ENCODE measurements at places on chromosomes 7 and 10. TPM values are rescaled to one million over a fixed set of nuclear protein-coding genes. Genes with fewer than 3 reads are reported as not detected.

Gene SLC18A3
- total RNA-seq = not detected

Gene CFAP43
- not detected for total RNA-seq

Gene RTKN2
- 2.3 TPM for total RNA-seq

Gene INSYN2A
- not detected for total RNA-seq

Gene DNAJC12
- total RNA-seq = not detected

Gene VAX1
- total RNA-seq = not detected

Gene LRGUK
- total RNA-seq = 0.43 TPM

- H3K4me3 ChIP-seq = no peak overlapping the region
- H3K27me3 ChIP-seq = no peaks in the 10 kb centered on the region
- H3K36me3 ChIP-seq = no peaks in the 10 kb centered on the region
- no peak overlapping the region for H3K27ac ChIP-seq
Measured at GRCh38 chr7:108235451-108236061, 105.4 kb upstream of the LAMB4 start.

GRCh38 chr10:60042262-60042661, 135.9 kb upstream of the CCDC6 start:
- DNase-seq = no peak
- H3K27me3 ChIP-seq = no peaks in the 10 kb centered on the region

- no peak overlapping the region for H3K4me3 ChIP-seq
- H3K27me3 ChIP-seq = no peaks in the 10 kb centered on the region
- DNase-seq = no peak
- no peaks in the 10 kb centered on the region for H3K4me1 ChIP-seq
- H3K36me3 ChIP-seq = no peaks in the 10 kb centered on the region
Measured at GRCh38 chr10:118792526-118792925, 37.8 kb upstream of the CACUL1 start.

DNA sequence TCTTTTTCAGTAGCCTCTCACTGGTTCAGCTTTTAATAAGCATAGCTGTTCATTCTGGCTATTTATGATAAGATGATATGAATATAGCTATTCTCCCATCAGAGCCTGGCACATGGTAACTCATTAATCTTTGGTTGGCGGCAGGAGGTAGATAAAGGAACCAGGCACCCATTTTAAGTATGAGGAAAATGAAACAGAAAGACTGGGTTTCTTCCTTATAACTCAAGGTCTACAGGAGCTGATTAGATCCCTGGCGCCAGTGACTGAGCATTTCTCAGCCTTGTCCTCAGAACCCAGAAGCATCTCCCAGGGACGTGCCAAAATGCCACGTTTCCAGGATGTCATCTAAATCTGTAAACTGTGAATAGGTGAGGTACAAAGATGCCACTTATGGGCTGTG, 141.9 kb downstream of the TCF7L2 start:
- H3K4me1 ChIP-seq = peaks cover 12% of the 10 kb centered on the region
- no peak overlapping the region for H3K27ac ChIP-seq
- H3K4me3 ChIP-seq = no peak overlapping the region
- H3K36me3 ChIP-seq = no peaks in the 10 kb centered on the region

DNA sequence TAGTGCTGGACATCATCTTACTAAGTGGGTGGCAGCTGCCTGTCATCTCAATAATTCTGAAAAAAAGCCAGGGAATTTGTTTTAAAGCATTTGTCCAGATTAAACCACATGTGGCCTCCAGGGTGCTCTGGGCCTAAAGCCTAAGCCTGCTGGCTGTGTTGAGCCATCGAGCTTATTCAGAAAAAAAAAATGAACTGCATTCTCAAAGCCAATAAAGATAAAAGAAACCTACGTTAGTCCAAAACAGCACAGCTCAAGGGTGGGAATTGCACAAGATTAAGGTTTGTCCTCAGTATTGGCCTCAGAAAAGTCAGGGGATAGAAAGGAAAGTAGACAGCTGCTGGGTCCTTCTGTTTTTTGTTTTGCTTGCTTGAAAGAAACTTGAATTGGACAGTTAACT, 22.6 kb upstream of the PRTFDC1 start:
- DNase-seq = no peak
- H3K27ac ChIP-seq = no peak overlapping the region
- no peak overlapping the region for H3K4me3 ChIP-seq
- no peaks in the 10 kb centered on the region for H3K4me1 ChIP-seq

DNA sequence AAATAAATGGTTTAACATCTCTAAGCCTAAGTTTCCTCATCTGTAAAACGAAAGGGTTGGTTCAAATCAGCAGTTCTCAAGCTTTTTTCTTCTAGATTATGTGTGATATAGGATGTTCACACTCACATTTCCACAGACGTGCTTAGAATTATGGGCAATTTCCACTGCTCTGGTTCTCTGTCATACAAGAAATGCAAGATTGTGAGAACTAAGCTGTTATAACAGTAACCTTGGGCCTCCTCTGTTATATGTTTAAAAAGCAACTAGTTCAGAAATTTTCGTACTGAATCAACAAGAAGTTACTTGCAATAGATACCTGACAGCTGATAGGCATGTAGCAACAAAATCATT, 33.7 kb downstream of the ADD3 start:
- H3K4me3 ChIP-seq = no peak overlapping the region
- H3K27ac ChIP-seq = no peak overlapping the region
- no peaks in the 10 kb centered on the region for H3K27me3 ChIP-seq
- no peak for DNase-seq
- peaks cover 9% of the 10 kb centered on the region for H3K4me1 ChIP-seq

- H3K27ac ChIP-seq = no peak overlapping the region
- H3K4me3 ChIP-seq = no peak overlapping the region
- H3K36me3 ChIP-seq = no peaks in the 10 kb centered on the region
- no peaks in the 10 kb centered on the region for H3K4me1 ChIP-seq
- no peak for DNase-seq
- no peaks in the 10 kb centered on the region for H3K27me3 ChIP-seq
Measured at GRCh38 chr7:148584154-148584827, 6.3 kb upstream of the C7orf33 start.

DNA sequence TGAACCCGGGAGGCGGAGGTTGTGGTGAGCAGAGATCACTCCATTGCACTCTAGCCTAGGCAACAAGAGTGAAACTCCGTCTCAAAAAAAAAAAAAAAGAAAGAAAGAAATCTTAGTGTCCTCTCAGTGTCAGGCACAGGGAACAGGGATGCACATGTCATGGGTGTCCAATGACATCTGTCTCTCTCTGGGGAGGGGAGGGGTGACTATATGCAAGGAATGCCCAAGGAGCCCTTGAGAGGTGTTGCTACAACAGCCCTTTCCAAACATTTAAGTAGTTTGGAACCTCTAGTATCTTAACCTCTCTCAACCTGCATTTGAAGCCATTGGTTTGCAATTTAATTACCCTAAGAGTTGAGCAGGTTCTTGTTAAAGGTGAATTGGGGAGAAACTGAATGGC, 28.9 kb downstream of the PDLIM1 start:
- H3K4me3 ChIP-seq = no peak overlapping the region
- H3K4me1 ChIP-seq = no peaks in the 10 kb centered on the region
- H3K27me3 ChIP-seq = no peaks in the 10 kb centered on the region
- no peak overlapping the region for H3K27ac ChIP-seq

DNA sequence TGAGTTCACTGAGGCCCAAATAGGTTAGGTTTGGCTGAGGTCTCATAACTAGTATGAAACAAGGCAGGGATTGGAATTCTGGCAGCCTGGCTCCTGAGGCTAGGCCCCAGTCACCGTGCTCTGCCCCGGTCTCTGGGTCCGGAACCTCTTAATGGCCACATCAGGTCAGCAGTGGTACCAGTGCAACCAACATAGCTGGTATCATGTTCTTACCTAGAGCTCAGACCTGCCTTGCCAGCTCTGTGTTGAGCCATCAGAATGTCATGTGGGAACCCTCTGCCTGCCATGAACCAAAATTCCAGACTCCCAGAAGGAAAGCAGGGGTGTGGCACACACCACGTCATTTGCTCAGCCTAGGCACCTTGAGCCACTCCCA, 56.5 kb downstream of the ZNF467 start:
- no peaks in the 10 kb centered on the region for H3K27me3 ChIP-seq
- no peak overlapping the region for H3K27ac ChIP-seq
- peaks cover 13% of the 10 kb centered on the region for H3K4me1 ChIP-seq
- H3K36me3 ChIP-seq = no peaks in the 10 kb centered on the region
- no peak overlapping the region for H3K4me3 ChIP-seq

DNA sequence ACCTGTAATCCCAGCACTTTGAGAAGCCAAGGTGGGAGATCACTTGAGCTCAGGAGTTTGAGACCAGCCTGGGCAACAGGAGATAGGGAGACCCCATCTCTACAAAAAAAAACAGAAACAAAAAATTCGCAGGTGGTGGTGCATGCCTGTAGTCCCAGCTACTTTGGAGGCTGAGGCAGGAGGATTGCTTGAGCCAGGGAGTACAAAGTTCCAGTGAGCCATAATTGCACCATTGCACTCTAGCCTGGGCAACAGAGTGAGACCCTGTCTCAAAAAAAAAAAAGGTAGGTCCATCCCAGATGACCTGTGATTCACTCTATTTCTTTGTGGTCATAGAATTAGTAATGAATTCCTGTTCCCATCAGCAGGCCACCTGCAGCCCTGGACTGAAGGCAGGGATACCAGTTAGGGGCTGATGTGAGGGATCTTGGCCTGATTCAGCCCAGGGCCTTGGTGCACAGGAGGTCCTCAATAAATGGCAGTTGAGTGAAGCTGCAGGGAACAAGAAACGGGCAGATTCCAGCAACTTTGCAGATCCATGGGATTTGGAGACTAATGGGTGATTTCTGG, at the start of gene MYH16:
MYH16 (plus strand) TSS at position 364 of the 570 bp plus-strand sequence.
- H3K36me3 ChIP-seq = no peaks in the 10 kb centered on the region
- no peaks in the 10 kb centered on the region for H3K4me1 ChIP-seq
- no peak for DNase-seq
- H3K4me3 ChIP-seq = no peak within 1 kb of the TSS

DNA sequence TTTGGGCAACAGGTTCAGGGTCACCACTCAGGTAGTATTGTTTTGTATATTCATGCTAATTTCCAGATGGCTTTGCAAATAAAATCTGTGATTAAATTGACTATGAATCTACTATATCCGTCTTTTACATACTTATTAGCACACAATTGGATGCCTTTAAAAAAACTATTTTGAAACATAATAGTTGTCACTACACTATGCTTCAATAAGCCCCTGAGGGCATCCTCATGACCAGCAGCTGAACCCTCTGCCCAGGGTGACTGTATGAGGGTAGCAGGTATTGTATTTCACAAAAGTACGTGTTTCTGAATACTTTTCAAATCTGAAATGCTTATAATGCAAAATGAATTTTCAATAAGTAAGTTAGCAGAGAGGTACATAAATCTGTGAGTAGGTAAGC, 97.3 kb downstream of the DNAH11 start:
- no peaks in the 10 kb centered on the region for H3K27me3 ChIP-seq
- no peaks in the 10 kb centered on the region for H3K36me3 ChIP-seq
- H3K4me1 ChIP-seq = no peaks in the 10 kb centered on the region
- DNase-seq = no peak
- H3K4me3 ChIP-seq = no peak overlapping the region
- H3K27ac ChIP-seq = no peak overlapping the region

DNA sequence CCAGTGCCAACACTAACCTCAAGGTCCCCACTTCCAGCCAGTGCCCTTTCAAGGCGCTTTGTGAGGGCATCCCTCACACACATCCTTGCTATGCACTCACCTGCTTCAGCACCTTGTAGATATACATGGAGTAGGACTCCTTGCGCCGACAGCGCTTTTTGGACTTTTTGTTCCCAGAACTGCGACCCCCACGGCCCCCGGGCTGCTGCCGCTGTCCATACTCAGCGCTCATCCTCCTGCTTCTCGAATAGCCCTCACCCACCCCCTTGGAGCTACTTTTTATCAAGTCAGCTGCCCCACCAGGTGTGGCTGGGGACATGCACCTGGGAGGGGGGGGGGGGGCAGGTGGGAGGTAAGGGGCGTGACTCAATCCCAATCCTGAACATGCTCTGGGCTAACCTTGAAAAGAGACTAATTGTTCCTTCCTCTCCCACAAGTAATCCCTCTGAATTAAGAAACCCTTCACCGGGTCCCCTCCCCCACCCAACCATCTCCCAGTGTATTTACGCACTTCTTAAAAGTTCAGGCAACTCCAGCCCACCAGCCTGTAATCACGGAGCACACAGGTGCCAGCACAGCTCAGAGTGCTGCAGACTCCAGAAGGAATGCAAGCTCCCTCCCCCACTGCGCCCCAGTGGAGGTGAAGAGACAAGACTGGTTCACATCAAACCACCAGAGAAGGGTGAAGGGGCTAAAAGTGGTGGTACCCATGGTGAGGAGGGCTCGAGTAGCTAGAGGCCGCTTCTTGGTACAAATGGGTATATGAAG, at the start of gene H2BK1:
H2BK1 (minus strand) TSS at position 402 of the 768 bp plus-strand sequence; CDS start at position 232, 170 bp downstream.
- H3K36me3 ChIP-seq = no peaks in the 10 kb centered on the region
- DNase-seq = no peak
- no peak within 1 kb of the TSS for H3K4me3 ChIP-seq
- H3K4me1 ChIP-seq = peaks cover 20% of the 10 kb centered on the region

GRCh38 chr10:107230887-107231286, 66.4 kb upstream of the SORCS1 start:
- H3K27me3 ChIP-seq = no peaks in the 10 kb centered on the region
- no peaks in the 10 kb centered on the region for H3K4me1 ChIP-seq
- DNase-seq = no peak
- H3K36me3 ChIP-seq = no peaks in the 10 kb centered on the region

DNA sequence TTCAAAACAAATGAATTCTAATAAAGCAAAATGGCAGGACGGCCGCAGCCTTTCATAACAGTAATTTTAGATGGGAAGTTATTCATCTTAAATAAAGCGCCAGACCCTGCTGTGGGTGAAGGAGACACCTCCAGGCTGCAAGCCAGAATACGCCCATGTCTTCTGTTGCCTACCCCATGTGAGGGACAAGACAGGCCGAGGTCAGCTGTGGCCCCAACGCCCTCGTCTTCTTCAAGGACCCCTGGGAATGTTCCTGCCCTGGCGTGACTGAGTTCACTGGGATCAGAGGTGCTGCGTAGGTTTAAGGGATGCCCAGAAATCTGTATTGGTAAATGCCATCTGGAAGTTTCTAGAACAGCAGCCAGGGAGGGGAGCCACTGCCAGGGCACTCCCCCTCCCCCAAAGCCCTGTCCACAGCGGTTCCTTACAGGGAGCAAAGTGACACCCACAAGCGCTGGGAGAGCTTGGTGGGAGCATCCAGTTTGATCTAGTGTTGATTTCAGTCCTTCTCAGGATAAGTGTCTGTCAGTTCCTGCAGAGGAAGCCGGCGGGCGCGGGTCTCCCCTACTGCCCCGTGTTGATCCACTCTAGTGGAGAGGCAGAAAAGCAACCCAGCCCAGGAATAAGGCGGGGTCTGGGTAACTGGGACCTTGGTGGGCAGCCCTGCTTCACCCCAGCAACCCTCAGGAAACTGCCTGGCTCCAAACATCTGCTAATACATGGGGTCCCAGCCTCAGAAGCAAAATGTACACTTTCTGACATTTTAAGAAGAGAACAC, 20.6 kb downstream of the PAPOLB start:
- no peaks in the 10 kb centered on the region for H3K4me1 ChIP-seq
- H3K4me3 ChIP-seq = no peak overlapping the region
- no peak overlapping the region for H3K27ac ChIP-seq
- no peaks in the 10 kb centered on the region for H3K36me3 ChIP-seq
- no peaks in the 10 kb centered on the region for H3K27me3 ChIP-seq

- no peak for DNase-seq
- no peaks in the 10 kb centered on the region for H3K27me3 ChIP-seq
- H3K4me3 ChIP-seq = no peak overlapping the region
- no peak overlapping the region for H3K27ac ChIP-seq
- H3K36me3 ChIP-seq = no peaks in the 10 kb centered on the region
Measured at GRCh38 chr7:151393031-151393977, 16.5 kb downstream of the WDR86 start.

- H3K27me3 ChIP-seq = no peaks in the 10 kb centered on the region
- peak overlapping the region; percentile 82 for H3K4me3 ChIP-seq
- H3K4me1 ChIP-seq = peaks cover 23% of the 10 kb centered on the region
- H3K36me3 ChIP-seq = no peaks in the 10 kb centered on the region
- peak; percentile 10 for DNase-seq
- peak overlapping the region; percentile 93 for H3K27ac ChIP-seq
Measured at GRCh38 chr10:102065561-102066398, 631 bp downstream of the HPS6 start.

All from naive thymus-derived CD4-positive, alpha-beta T cell (primary cell).